MG63 (cell line): ENCODE measurements at places on chromosomes 12 and 14. TPM values are rescaled to one million over a fixed set of nuclear protein-coding genes. Genes with fewer than 3 reads are reported as not detected.

The TAS2R9 gene
- not detected in 2 replicates for total RNA-seq

DNA sequence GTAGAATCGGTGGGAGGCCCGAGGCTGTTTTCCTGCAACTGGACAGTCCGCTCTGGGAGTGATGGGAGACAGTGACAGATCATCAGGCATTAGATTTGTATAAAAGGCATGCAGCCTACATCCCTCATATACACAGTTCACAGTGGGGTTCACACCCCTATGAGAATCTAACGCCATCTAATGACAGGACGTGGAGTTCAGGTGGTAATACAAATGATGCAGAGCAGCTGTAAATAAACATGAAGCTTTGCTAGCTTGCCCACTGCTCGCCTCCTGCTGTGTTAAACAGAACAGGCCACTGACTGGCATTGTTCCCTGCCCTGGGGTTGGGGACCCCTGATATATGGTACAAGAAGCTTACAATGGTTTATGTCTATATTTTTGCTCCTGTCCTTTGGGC lies 179.0 kb downstream of the LRFN5 start:
- DNase-seq = no peak

- DNase-seq = no peak
Observed at GRCh38 chr12:94602024-94602423, 48.3 kb downstream of the TMCC3 start.

- DNase-seq = no peak
Observed at GRCh38 chr12:9361879-9362326, 153.7 kb upstream of the PZP start.

GRCh38 chr14:50874757-50875156 lies 2.9 kb downstream of the ABHD12B start:
- DNase-seq = no peak

DNA sequence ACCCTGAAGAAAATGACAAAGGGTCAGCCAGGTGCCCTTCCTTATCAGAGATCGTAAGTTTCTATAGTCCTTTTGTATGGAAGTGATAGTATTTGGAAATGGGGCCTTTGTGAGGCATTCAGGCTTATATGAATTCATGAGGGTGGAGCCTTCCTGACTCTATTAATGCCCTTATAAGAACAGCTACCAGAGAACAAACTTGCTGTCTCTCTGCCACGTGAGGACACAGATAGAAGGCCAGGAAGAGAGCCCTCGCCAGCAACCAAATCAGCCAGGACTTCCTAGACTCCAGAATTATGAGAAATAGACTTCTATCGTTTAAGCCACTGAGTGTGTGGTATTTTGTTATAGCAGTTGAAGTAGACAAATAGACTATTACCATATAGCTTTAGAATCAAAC lies 36.7 kb downstream of the TRMT5 start:
- DNase-seq = no peak

- peak; percentile 13 for DNase-seq
Observed at GRCh38 chr12:1830981-1831963, 10.9 kb downstream of the LRTM2 start.

The GCH1 gene
- 0.10 and 1.1 TPM in 2 replicates for total RNA-seq

GRCh38 chr14:30698463-30698862 lies 76.3 kb downstream of the SCFD1 start:
- DNase-seq = no peak

- peak; percentile 72 for DNase-seq
Observed at GRCh38 chr12:45914090-45914489, 76.3 kb downstream of the SCAF11 start.

GRCh38 chr14:86673523-86673969 lies 1143.6 kb downstream of the FLRT2 start:
- DNase-seq = no peak

The IFI27 gene
- 57.0 and 109 TPM in 2 replicates for total RNA-seq

GRCh38 chr12:76568888-76569551 lies 9.4 kb upstream of the OSBPL8 start:
- no peak for DNase-seq

GRCh38 chr12:112564160-112564784 lies 145.5 kb downstream of the PTPN11 start:
- no peak for DNase-seq

DNA sequence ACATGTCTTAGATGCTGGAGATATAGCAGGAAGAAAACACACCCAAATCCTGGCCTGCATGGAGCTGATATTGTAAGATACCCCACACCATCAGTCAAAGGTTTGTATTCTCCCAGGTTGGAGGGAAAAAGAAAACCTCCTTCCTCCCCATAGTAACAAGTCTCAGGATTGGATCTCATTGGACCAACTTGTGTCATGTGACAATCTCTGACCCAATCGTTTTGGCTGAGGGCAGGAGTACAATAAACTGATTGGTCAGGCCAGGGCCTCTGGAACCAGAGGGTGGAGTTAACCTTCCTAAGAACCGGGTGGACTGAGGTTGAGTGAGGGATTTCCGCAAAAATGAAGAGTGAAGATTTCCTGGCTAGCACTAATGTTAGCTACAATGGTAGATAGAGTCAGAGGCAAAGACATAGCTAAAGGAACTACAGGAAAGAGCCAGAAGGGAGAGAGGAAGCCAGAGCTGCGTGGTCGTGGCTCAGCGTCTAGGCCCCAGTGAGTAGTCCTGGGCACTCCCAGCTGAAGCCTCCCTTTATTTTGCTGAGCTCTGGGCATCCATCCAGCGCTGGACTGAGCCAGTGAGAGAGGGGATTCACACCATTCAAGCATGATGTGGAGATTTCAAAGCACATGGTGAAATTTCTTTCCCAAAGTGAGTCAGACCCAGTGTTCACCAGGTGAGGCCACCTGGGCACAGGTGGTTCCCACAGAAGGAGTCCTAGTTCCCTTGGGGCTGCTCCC lies 219.9 kb downstream of the AACS start:
- no peak for DNase-seq

The STYK1 gene
- total RNA-seq = not detected in 2 replicates

DNA sequence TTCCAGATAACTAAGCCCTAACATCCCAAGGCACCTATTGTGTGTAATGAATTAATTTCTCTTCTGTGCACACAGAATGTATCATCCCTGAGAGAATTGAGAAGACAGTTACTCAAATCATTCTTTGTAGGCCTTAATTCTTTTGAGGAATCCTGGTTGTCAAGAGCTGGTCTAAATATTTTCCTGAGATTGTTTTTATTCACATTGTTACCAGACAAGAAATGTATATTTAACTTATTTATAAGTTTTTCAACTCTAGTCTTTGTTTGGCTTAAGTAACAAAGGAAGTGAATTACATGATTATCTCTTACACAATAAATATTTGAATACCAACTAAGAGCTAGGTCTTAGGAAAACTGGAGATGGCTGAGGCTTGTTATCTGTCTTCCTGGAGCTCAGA lies 169.4 kb downstream of the DACT1 start:
- no peak for DNase-seq

DNA sequence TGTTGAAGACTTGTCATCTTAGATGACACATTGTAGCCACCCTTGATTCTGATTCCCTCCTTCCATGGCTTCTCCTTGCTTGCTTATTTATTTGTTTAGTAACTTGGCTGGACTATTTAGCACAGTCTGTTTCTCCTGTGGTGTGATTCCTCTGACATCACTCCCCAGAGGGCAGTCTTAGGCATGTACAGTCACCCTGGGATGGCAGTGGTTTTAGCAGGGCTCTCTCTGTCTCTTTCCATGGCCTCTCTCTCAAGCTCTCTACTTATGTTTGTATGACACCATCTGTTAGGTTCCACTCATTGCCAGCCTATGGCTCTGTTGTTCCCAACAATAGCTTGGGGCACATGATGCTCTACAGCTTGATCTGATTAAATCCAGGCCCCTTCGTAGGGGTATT lies 158.3 kb downstream of the ADGRD1 start:
- DNase-seq = peak; percentile 78

DNA sequence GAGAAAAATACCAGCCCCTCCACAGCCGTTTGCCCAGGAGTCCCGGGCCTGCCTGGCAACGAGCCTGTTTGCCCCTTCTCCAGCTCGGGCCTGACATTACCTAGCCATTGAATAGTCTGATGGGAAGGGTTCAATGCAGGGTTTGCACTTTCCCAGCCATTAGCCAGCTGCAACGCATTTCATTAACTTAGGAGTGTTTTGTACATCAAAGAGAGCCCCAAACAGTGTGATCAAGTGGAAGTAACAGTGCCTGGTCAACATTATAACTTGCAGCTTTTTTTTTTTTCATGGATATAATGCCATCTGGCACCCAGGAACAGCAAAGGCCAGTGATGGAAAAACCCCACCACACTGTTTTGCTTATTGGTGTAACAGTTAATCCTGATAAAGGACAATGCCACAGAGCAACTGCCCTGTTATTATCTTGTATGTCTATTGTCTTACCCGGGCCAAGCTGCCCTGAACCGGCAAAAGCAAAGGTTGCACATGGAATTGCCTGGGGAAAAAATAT lies 38.0 kb downstream of the BTG1 start:
- DNase-seq = no peak

The SLC25A47 gene
- total RNA-seq = not detected in 2 replicates

DNA sequence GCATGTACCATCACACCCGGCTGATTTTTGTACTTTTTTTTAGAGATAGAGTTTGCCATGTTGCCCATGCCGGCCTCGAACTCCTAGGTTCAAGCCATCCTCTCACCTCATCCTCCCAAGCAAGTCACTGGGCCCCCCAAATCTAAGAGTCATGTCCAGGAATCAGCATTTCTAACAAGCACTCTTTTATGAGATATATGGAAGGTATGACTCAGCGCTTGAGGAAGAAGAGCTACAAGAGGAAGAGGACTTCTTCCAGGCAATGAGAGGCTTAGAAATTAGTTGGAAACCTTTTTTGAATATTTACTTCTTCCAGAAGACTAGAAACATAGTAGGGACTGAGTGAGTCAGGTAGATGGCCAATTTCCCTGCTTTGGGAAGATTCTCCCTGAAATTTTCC lies 114.5 kb downstream of the HMGA2 start:
- DNase-seq = no peak

The MFAP5 gene
- 39.0 and 54.5 TPM in 2 replicates for total RNA-seq

The CLEC4D gene
- total RNA-seq = not detected in 2 replicates

The MUCL1 gene
- total RNA-seq = not detected in 2 replicates

The KRT86 gene
- 13.3 and 13.6 TPM in 2 replicates for total RNA-seq

The PAH gene
- total RNA-seq = 0.36 TPM in 1 of 2 replicates, not detected in the other

The FZD10 gene
- total RNA-seq = not detected in 2 replicates

DNA sequence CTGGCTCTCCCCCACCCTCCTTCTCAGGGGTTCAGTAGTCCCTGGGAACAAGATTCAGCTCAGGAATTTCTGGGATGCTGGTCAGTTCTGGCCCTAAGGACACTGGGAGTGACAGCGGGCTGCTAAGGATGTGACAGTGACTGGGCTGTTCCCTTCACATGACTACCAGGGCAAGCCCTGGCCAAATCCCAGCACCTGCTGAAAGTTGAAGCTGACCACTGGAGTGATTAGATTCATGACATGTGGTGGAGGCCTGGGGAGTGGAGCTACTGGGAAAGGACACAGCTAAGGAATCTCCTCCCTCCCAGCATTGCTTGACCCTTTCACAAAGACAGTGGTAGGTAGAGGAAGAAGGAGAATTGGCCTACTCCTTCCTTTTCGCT lies 204.9 kb downstream of the DAD1 start:
- no peak for DNase-seq
